ENCODE measurements at places on chromosomes 3 and 15.

GRCh38 chr15:68589053-68589452 is 10.3 kb downstream of the CORO2B start:
- peaks cover 22% of the 10 kb centered on the region for H3K4me1 ChIP-seq
- no peaks in the 10 kb centered on the region for H3K36me3 ChIP-seq
- H3K27me3 ChIP-seq: no peaks in the 10 kb centered on the region
- no peak overlapping the region for H3K4me3 ChIP-seq

DNA sequence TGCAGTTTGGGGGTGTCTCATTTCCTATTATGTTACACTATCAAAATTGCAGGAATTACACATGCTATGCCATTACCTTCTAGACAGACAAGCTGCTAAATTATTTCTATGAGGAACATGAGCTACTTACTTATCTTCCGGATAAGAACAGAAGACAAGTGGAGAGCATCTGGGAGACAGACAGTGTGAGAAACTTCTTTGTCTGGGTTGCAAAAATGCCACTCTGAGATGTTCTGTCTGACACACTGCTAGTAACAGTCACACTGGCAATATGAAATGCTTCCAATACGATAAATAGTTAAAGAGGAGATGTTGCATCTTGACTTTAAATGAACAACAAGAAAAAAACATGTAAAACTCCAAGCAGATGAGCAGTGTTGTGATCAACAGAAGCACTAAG is 40.1 kb downstream of the LSAMP start:
- H3K4me1 ChIP-seq: no peaks in the 10 kb centered on the region
- no peaks in the 10 kb centered on the region for H3K27me3 ChIP-seq
- H3K27ac ChIP-seq: no peak overlapping the region
- DNase-seq: no peak
- no peaks in the 10 kb centered on the region for H3K36me3 ChIP-seq

GRCh38 chr15:85580879-85581278 is 200.5 kb downstream of the AKAP13 start:
- DNase-seq: peak; percentile 84
- peak overlapping the region; percentile 71 for H3K4me3 ChIP-seq
- H3K36me3 ChIP-seq: peaks cover 29% of the 10 kb centered on the region
- H3K27me3 ChIP-seq: no peaks in the 10 kb centered on the region

GRCh38 chr3:171163101-171164066 is 136.9 kb upstream of the SLC2A2 start:
- peak; percentile 44 for DNase-seq
- no peak overlapping the region for H3K27ac ChIP-seq
- no peaks in the 10 kb centered on the region for H3K27me3 ChIP-seq
- peaks cover 51% of the 10 kb centered on the region for H3K36me3 ChIP-seq
- H3K4me1 ChIP-seq: peaks cover 25% of the 10 kb centered on the region

GRCh38 chr3:17023006-17023664 is 138.4 kb downstream of the PLCL2 start:
- DNase-seq: peak; percentile 82
- H3K4me3 ChIP-seq: peak overlapping the region; percentile 60
- H3K36me3 ChIP-seq: no peaks in the 10 kb centered on the region
- H3K27me3 ChIP-seq: no peaks in the 10 kb centered on the region

DNA sequence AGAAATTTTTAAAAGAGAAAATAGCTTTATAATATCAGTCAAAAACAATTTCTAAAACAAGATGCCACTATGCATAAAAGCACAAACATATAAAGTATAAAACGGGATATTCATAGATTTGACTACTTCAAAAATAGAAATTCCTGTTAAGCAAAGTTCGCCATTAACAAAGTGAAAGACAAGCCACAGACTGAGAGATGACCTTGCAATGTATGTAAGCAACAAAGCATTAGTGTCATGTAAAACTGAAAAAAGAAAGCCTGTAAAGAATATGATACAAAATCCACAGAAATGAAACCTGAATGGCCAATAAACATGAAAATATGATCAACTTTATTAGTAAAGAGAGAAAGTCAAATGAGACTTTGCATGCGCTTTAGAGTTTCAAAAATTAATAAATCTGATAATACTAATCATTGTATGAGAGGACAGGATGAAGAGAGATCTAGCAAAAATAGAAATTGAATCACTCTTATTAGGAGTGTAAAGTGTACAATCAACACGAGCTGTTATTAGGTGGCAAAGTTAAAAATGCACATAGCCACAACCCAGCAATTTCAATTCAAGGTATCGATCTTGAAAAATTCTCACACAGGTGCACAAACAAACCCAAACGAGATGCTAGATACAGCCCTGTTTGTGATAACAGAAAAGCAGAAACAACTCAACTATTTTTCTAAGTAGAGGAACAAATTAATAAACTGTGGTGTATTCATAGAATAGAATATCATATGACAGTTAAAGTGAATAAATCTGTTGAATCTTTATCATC is 173.6 kb downstream of the MECOM start:
- no peak overlapping the region for H3K27ac ChIP-seq
- H3K4me3 ChIP-seq: no peak overlapping the region
- no peaks in the 10 kb centered on the region for H3K36me3 ChIP-seq
- no peak for DNase-seq
- no peaks in the 10 kb centered on the region for H3K4me1 ChIP-seq

DNA sequence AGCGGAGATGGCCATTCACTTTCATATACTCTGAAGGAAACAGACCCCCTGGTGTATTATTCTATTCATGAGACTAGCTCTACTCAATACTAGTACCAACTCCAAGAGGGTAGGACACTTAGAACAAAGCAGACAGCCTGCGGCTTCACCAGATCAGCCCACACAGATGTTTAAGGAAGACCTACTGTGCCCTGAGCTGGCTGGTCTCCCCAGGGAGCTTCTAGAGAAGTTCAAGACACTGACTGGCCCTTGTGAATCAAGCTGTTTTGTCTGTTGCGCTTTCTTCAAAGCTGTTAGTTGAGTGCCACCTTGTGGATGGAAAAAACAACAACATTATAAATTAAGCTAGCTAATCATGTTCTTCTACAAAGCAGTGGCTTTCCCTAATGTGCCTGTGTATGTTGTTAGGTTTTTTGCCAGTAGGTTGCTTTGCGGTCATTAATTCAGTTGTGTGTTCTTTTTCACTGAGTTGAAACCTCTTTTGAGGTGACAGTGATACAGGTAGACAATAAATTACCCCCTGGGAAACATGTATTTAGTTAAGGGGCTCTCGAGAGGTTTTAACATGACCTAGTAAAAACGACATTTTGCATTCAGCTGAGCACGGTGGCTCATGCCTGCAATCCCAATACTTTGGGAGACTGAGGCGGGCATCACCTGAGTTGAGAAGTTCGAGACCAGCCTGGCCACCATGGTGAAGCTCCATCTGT is 64.2 kb upstream of the MYZAP start:
- H3K36me3 ChIP-seq: no peaks in the 10 kb centered on the region
- H3K4me1 ChIP-seq: no peaks in the 10 kb centered on the region
- H3K27me3 ChIP-seq: no peaks in the 10 kb centered on the region
- H3K27ac ChIP-seq: no peak overlapping the region
- DNase-seq: peak; percentile 13

All from activated naive CD4-positive, alpha-beta T cell treated with anti-CD3 and anti-CD28 coated beads for 36 hours (primary cell).